Astrocyte of the hippocampus (primary cell): ENCODE measurements at places on chromosomes 6 and 20.
A peak's percentile ranks its signal among the peaks of the same experiment; 100 is the strongest.

DNA sequence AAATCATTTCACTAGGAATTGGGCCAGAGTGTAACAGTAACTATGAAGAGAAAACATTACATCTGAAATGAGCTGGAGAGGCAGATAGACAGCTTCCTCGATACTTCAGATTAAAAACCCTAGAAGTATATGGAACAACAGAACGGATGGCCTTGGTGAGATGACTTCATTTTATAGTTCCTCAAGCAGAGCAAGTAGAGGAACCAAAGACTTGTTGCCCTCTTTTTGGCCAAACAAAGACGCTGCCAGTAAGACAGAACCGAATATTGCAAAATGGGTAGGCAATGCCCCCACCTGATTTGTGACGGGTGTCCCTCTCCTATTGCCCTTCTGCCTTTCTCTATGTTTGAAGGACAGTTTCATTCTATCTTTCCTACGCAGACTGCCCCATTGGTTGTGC is 53.5 kb downstream of the AGPAT4 start:
- DNase-seq = no peak

DNA sequence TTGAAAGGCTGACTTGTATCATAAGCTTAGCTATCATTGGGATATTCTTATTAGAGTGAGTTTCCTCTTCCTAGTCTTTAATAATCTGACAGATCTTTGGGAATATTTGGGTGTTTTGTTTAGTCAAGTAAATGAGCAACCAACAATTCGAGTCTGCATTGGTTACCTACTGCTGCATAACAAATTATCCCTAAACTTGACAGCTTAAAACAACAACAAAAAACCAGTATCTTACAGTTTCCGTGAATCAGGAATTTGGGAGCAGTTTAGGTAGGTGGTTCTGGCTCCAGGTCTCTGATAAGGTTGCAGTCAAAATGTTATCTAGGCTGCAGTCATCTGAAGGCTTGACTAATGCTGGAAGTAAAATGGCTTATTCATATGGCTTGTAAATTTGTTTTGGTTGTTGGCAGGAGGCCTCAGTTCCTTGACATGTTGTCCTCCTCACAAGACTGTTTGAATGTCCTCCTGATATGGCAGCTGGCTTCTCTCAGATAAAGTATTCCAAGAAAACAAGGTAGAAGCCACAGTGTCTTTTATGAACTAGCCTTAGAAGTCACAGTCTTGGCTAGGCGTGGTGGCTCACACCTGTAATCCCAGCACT is 7.2 kb downstream of the GTF3C6 start:
- DNase-seq = no peak

DNA sequence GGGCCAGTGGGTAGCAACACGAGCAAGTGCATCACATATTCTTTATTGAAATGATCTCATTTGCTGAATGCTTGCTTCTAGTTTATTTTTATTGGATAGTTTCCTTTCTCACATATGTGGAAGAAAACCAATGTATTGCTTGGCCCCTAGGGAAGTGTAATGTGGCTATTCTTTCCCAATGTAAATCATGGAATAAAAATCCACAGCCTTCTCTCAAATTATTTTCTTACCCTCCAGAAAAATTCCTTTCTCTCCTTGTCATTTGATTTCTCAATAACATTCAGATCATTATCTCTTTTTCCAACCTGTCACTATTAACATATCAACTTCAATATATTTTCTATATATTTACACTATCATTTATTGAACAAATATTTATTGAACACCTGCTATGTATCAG is 51.9 kb upstream of the PTPRK start:
- DNase-seq = no peak

DNA sequence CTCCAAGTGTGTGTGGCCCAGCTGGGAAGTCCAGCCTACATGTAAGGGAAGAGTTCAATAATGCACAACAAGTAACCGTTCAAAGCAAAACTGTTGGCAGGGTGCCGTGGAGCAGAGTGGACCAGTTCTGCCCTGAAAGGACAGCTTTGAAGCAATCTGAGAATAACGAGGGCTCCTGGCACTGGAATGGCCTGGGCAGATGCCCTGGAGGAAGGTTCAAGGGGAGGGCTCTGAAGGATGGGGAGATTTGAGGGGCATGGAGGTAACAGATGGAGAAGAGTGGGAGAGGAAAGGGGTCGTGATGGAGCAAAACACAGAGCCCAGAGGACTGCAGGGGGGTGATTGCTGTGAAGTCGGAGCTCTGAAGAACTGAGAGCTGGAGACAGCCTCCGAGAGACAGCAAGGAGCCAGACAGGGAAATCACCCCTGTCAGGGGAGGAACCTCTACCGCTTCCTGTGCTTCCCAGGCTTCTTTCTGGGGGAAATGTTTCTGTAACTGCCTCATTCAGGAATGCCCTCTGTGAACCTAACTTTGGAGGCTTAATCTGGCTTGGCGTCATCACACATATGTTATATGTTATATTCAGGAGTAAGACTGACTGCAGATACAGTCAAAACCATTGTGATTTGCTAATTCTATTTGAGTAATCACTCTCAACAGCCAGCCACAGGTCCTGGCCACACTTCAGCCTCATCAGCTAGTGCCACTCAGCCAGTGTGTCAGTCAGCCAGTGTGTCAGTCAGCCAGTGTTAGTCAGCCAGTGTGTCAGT is 41.2 kb downstream of the ZC3H12D start:
- no peak for DNase-seq

- DNase-seq = no peak
These were observed 1391.0 kb upstream of the ADGRB3 start for GRCh38 chr6:67244037-67244436.

DNA sequence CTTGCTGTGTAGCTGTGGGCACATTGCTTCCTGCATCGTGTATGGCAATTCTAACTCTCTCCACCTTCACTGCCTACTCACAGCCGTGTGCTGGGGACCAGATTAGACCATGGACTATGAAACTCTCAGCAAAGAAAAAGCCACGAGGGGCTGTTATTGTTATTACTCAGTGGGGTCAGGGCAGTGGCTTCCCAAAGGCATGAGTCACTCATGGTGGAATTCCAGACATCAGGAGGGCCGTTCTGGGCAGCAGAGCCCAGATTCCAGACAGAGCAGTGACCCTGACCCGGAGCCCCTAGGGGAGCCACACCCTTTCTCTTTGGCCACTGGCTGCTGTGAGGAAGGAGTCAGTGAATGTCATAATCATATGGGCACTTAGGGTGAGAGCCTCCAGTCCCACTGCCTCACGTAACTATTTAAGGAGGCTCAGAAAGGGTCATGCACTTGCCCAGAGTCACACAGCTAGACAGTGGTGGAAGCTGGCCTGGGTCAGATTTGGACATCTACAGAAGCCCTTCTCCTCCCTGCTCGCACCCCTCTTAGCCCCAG is 22.2 kb upstream of the CCN5 start:
- peak; percentile 96 for DNase-seq

- DNase-seq = peak; percentile 78
These were observed 62.3 kb upstream of the SNX9 start for GRCh38 chr6:157760589-157761330.

DNA sequence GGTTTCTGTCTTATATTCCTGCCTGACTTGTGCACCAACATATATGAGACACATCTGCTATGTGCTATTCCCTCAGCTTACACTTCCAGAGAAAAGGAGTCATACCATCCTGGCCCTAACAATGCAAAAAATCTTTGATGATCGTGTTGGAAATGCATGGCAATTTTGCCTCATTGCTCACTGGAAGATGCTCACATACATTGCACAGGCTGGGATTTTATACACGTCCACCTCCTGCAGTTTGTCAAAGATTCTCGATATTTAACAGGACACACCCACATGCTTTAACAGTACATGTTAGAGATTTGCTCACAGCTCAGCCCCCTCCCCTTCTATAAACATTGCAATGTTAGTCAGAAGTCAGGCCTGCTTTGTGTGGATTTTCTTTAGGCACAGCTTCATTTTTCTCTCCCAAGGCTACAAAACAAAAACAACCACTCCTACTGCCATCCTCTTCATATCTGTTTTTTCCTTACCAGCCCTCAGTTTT is 66.1 kb downstream of the ADGB start:
- no peak for DNase-seq

DNA sequence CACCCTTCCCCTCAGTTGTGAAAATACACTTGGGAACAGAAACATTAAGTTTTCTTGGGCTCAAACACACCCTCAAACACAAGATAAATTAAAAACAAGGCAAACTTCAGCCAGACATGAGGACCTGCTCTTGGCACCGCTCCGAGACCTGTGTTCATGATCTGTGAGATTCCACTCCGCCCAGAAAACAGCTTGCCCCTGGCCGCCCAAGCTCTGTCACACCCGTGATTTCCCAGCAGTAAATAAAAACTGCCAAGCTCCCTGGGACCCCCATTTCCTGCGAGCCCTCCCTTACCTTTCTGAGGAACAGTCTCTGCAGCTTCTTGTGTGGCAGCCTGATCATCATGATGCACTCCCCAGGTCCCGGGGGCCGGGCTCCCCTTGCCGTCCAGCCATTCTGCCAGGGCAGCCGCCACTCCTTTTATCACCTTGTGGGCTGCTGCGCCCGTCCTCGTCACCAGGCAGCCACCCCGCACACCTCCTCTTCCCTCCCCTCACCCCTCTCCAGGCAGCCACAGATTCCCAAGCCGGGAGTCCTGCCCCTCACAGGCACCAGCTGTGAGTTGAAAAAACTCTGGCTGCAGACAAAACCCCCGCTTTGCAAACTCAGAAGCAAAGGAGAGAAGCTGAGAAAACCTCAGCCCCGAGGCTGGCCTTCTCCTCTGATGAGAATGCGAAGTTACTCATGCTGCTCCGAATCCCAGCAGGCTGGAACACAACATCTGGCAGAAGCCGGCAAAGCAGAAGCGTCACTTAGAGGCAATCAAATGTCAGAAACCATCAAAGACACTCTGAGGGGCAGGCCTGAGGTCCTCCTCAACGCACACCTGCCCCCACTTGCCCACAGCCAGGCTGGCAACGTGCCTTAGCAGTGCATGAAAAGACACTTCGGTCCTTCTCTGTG is 130.4 kb upstream of the RPS6KA2 start:
- peak; percentile 46 for DNase-seq

- no peak for DNase-seq
These were observed 643.8 kb downstream of the DHX35 start for GRCh38 chr20:39605908-39606307.

- no peak for DNase-seq
These were observed 280.0 kb upstream of the TBX18 start for GRCh38 chr6:85044361-85044760.
